ENCODE measurements at places on chromosomes 4 and X.

GRCh38 chr4:89486042-89486441 lies 178.4 kb upstream of the GPRIN3 start:
- no peak for DNase-seq

DNA sequence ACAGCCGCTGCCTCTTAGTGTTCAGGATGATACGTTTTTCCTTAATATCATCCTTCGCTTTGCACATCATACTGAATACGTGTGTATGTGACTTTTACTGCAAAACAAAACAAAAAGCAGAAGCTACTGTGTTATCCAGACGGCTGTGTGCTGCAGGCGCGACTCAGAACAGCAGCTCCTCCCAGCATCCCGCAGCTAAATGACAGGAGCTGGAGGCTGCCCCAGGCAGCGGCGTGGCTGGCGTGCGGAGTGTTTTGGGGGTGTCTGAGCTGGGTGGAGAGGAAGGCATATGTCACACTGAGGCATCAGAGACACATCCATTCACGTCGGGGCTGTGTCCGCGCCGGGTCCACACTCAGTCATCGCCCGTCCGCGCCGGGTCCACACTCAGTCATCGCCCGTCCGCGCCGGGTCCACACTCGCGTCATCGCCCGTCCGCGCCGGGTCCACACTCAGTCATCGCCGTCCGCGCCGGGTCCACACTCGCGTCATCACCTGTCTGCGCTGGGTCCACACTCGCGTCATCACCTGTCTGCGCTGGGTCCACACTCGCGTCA lies 16.6 kb downstream of the PCGF3 start:
- no peak for DNase-seq

GRCh38 chr4:28443801-28444412 lies 1583.3 kb downstream of the STIM2 start:
- DNase-seq: no peak

- DNase-seq: no peak
These were observed 81.1 kb downstream of the CT47B1 start for GRCh38 chrX:120794525-120794975.

DNA sequence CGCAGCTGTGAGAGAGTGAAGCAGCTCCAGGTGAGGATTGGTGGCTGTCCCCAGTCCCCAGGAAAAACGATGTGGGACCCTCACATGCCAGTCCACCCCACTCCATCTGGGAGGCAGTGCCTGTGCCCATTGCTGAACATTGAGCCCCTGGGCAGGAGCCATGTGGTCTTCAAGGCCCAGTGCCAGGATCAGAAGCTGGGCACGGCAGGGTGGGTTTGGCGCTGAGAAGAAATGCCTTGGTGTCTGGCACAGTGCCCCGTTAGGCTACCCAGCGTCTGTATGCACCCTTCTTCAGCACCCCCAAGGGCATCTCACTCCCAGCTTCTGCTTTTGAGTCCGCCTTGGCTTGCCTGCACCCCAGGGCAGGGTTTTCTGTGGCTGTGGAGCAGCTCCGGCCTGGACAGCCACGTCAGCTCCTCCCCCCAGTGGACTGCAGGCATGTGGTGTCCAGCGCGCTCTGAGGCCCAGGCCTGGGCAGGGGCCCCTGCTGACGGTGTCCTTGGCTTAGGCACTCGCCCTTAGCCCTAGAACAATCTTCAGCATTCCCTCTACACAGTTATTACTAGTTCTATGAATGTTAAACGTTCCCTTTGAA lies 28.6 kb downstream of the RGS12 start:
- peak; percentile 29 for DNase-seq

- no peak for DNase-seq
These were observed 52.1 kb upstream of the MTNR1A start for GRCh38 chr4:186607490-186607889.

GRCh38 chr4:77453911-77454310 lies 151.7 kb upstream of the CXCL13 start:
- no peak for DNase-seq

GRCh38 chr4:82850684-82851083 lies 40.3 kb downstream of the SEC31A start:
- DNase-seq: no peak

GRCh38 chr4:10273030-10273429 lies 156.4 kb upstream of the WDR1 start:
- no peak for DNase-seq

DNA sequence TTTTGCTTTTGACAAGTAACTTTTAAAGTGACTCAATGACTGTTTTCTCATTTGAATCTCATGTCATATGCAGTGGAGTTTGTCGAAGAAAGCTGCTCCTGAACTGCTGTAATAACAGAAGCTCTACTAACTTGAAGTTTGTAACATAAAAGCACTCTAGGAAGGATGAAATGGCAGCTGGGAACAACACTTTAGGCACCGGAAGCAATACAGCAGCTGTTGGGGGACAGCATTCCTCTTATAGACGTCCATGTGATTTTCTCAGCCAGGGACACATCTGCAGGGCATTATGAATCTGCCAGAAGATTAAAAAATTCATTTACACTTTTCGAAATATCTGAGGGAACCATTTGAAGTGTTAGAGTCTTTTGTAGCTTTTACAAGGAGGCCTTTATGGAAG lies 1035.8 kb downstream of the ADGRL3 start:
- no peak for DNase-seq

GRCh38 chrX:132508834-132509233 lies 20.0 kb upstream of the MBNL3 start:
- DNase-seq: no peak

DNA sequence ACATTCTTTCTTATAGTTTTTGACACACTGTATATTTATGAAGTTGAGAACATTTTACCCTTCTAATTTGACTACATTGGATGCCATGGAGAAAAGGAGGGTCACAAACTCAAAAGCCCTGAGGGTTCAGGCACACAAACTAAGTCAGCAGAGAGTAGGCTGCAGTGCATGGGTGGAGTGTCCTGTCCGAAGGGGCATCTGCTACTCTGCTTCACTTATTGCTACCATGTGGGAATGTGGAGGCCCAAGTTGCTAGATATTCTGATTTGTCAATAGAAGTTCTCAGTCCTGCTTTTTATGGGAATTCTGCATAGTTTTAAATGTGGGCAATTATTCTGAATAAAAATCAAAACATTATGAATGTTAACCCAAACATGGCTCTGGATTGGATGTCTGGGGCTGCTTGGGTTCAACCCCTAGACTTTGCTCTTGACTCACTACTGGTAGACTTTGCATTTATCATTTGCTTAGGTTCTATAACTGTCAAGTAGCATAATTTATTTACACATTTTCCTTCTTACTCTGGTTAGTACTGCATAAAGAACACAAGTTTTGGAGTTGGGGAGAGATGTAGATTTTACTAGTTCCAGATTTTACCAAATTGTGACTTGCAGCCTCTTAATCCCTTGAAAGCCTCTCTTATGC lies 255.1 kb downstream of the SPRY1 start:
- no peak for DNase-seq

GRCh38 chrX:54825716-54826438 lies 18.3 kb downstream of the MAGED2 start:
- no peak for DNase-seq

- no peak for DNase-seq
These were observed 484.2 kb upstream of the BOD1L1 start for GRCh38 chr4:14111730-14112181.

- DNase-seq: no peak
These were observed 278.0 kb downstream of the FBXO8 start for GRCh38 chr4:174005422-174005821.

DNA sequence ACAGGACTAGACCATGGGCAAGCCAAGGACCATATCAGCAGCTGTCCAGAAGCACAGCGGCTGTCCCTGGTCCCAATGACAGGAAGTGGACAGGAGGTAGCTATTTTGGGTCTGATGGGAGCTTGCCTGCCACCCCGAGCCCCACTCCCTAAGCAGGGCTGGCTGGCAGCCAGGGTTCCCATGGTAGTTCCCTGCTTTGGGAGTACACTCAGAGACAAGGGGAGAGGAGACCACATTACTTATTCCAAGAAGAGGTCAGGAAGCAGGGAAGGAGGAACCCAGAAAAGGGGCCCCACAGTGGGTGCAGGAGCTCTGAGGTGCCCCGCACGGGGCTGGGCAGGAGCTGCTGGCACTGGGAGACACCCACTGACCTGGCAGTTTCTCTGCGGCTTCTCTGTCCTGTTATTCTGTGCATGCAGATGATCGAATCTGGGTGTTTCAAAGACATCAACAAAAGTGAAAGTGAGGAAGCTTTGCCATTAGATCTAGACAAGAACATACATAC lies 36.3 kb downstream of the HTT-AS start:
- DNase-seq: no peak

GRCh38 chrX:72540318-72540717 lies 32.3 kb downstream of the HDAC8 start:
- DNase-seq: no peak

DNA sequence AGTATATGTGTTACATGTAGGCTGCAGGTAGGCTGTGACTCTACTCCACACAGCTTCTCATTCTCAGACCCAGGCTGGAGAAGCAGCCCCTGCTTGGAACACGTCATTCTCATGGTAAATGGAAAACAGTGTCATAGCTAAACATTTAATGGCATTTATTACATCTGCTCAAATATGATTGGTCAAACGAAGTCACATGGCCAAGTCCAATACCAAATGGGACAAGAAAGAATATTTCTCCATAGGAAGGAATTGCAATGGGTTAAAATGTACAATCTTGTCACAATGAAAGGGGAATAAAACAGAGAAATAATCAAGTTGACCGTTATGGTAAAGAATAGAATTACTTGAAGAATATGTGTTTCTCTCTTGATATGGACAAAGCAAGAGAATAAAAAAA lies 198.6 kb downstream of the ANAPC10 start:
- no peak for DNase-seq

- no peak for DNase-seq
These were observed 60.0 kb upstream of the NKX1-1 start for GRCh38 chr4:1466034-1466862.

- no peak for DNase-seq
These were observed 25.5 kb downstream of the TBC1D19 start for GRCh38 chr4:26609391-26609790.

DNA sequence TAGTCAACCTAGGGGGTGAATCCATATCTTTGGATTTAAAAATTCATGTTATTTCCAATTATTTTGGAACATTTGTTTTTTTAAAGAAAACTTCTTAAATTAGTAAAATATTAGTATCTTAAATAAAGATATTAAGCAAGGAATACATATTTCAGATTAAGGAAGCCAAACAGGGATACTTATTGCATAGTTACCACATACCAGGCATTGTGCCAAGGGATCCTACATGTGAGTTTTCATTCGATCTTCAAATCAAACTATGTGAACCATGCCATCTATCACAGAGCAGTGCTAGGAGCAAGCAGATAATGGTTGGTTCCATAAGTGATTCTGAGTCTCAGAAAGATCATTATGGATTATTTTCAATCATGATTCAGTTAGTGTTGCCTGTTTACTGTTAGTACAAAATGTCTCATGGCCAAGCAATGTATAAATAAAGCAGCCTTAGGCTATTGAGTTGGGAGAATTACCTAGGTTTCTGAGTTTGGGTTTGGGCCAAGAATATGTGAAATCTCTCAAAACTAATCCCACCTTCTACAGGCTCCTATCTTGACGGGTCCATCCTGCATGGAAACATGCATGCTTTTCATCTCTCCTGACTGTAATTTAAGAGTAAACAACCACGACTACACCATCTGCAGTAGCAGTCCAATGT lies 176.7 kb downstream of the NPFFR2 start:
- DNase-seq: no peak

DNA sequence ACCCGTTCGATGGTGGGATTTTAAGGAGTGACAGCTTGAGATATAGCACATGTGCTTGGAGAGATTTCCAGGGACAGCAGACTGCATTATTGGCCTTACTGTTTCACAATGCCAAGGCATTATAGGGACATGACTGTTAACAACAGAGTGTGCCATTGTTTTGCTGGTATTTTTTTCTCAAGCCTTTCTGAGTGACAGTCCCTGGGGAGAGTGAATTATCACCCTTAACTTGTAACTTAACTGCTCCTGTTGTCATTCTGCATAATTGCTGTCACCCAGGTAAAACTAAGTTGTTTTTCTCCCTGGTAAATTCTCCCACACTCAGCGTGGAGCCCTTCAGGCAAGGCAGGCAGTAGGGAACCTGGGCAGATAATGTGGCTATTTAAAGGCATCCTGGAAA lies 989.2 kb upstream of the LCORL start:
- DNase-seq: no peak

- no peak for DNase-seq
These were observed 107.9 kb downstream of the ZNF827 start for GRCh38 chr4:145830699-145831098.

- no peak for DNase-seq
These were observed 30.4 kb upstream of the IRAK1 start for GRCh38 chrX:154050113-154050495.

- DNase-seq: no peak
These were observed 13.5 kb upstream of the FGG start for GRCh38 chr4:154625971-154626370.

- DNase-seq: no peak
These were observed 75.4 kb downstream of the AR start for GRCh38 chrX:67619253-67619652.

DNA sequence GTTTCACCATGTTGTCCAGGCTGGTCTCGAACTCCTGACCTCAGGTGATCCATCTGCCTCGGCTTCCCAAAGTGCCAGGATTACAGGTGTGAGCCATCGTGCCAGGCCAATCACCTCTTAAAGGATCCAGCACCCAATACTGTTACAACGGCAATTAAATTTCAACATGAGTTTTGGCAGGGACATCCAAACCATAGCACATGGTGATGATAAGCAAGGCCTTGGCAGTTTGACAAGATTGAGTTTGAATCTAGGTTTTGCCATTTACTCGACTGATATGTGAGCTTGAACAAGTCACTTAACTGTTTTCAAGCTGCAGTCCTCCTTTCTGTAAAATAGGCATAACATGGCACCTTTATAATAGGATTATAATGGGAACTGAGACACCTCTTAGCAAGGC lies 84.1 kb downstream of the GPR82 start:
- DNase-seq: no peak

GRCh38 chr4:3257103-3257555 lies 8.2 kb downstream of the MSANTD1 start:
- no peak for DNase-seq

- no peak for DNase-seq
These were observed 140.5 kb downstream of the KLHL8 start for GRCh38 chr4:87079967-87080366.

GRCh38 chrX:129650821-129651510 lies 3.8 kb downstream of the APLN start:
- no peak for DNase-seq

DNA sequence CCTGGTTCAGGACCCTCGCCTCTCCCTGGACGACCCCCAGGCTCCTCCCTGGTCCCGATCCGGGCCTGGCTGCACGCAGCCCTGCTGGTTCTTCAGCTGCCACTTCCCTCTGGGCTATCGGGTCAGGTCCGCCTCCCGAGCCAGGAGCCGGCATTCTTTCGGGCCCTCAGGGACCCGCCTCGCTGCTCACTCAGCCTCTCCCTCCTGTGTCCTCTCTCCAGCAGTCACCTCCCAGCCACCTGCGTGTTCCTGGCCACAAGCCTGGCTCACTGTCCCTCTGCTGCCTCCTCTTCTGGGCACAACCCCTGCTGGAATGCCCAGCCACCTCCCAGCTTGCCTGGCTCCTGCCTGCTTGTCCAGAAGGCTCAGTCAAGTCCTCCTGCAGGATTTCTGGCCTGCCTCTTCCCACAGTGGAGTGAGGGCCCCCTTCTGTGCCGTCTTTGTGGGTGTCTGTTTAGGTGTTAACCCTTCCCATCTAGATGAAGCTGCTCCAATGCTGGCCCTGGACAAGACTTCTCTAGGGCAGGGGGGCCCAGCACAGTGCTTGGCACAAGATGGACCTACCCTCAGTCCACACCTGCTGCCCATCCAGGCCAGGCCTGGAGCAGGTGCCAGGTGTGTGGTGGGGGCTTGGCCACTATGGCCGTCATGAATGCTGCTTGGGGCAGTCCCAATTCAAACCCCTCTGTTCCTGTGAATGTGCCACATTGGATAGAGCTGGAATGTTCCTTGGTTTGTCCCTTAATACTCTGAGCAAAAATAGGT lies 2.2 kb downstream of the WFS1 start:
- DNase-seq: no peak
